ENCODE measurements at places on chromosomes 12 and 14. TPM values are rescaled to one million over a fixed set of nuclear protein-coding genes. Genes with fewer than 3 reads are reported as not detected.
A peak's percentile ranks its signal among the peaks of the same experiment; 100 is the strongest.

Gene SUSD6
- total RNA-seq = 78.9 TPM

DNA sequence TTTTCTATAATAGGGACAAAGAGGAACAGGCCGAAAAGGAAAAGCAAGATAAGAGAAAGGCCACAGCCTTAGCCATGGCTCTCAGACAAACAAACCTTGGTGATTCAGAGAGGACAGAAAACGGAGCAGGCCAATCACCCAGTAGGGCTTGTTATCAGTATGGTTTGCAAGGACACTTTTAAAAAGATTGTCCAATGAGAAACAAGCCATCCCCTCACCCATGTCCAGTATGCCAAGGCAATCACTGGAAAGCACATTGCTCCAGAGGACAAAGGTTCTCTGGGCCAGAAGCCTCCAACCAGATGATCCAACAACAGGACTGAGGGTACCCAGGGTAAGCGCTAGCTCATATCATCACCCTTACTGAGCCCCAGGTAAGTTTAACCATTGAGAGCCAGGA is 243.8 kb upstream of the BTG1 start:
- H3K36me3 ChIP-seq = peaks cover 26% of the 10 kb centered on the region
- no peak overlapping the region for H3K4me3 ChIP-seq
- H3K27me3 ChIP-seq = no peaks in the 10 kb centered on the region
- DNase-seq = no peak
- no peak overlapping the region for H3K27ac ChIP-seq
- peaks cover 31% of the 10 kb centered on the region for H3K4me1 ChIP-seq

- peak overlapping the region; percentile 39 for H3K4me3 ChIP-seq
- H3K36me3 ChIP-seq = no peaks in the 10 kb centered on the region
- no peak overlapping the region for H3K27ac ChIP-seq
- peak; percentile 63 for DNase-seq
- H3K4me1 ChIP-seq = peaks cover 12% of the 10 kb centered on the region
Measured at GRCh38 chr12:89960011-89960507, 251.4 kb upstream of the ATP2B1 start.

DNA sequence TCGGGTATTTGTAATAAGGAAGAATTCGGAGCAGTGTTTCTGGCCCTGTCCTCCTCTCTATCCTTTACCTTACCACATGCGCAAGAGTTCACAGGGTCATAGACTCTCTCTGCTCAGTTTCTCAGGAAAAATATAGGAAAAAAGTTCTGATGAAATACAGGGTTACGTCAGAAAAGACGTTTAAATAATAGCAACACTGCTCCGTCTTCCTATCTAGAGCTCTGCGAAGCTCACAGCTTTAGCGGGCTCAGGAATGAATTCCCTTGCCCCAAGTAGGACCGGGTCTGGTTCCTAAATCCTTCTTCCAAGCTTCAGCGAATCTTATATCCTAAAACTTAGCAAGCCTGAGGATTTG is 365 bp downstream of the CCDC59 start:
- H3K4me3 ChIP-seq = peak overlapping the region; percentile 97
- H3K27me3 ChIP-seq = no peaks in the 10 kb centered on the region
- no peak for DNase-seq
- peak overlapping the region; percentile 100 for H3K27ac ChIP-seq
- H3K36me3 ChIP-seq = peaks cover 39% of the 10 kb centered on the region
- H3K4me1 ChIP-seq = peaks cover 35% of the 10 kb centered on the region

DNA sequence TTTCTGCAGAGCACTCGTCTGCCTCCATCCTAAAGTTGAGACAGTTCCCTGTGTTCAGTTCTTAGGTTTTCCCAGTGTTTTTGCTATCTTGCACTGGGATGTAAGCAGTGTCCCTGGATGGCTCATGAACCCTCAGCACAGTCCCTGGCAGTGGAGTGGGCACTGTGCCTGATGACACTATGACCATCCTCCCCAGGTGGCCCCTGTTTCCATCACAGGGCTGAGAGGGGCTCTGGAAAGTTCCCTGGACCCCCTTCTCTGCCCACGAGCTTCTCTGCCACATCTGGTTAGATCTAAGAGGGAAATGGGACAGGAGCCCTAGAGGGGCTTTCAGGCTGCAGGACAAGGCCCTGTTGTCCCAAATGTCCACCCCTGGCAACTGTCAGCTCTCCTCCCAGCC is 249.8 kb upstream of the SFSWAP start:
- no peaks in the 10 kb centered on the region for H3K27me3 ChIP-seq
- no peak for DNase-seq

GRCh38 chr14:39664646-39665045 is 232.4 kb upstream of the FBXO33 start:
- no peak for DNase-seq
- no peaks in the 10 kb centered on the region for H3K36me3 ChIP-seq
- no peak overlapping the region for H3K27ac ChIP-seq

DNA sequence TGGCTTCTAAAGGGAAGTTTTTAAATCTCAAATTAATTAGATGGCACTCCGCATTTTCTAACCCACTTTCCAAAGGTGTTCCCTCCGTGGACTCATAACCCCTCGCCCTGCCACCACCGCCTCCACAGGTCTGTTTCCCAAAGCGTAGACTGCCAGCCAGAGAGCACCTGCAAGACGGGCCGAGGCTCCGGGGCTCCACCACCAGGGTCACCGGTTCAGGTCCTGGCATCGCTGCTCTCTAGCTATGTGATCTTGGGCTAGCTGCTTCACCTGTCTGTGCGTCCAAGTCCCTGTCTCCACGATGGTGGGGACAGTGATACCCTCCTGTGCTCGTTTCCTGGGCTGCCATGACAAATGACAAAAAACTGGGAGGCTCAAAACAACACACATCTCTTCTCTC is 11.5 kb downstream of the RIMBP2 start:
- no peak for DNase-seq
- H3K27me3 ChIP-seq = no peaks in the 10 kb centered on the region
- no peak overlapping the region for H3K27ac ChIP-seq
- H3K4me3 ChIP-seq = no peak overlapping the region

DNA sequence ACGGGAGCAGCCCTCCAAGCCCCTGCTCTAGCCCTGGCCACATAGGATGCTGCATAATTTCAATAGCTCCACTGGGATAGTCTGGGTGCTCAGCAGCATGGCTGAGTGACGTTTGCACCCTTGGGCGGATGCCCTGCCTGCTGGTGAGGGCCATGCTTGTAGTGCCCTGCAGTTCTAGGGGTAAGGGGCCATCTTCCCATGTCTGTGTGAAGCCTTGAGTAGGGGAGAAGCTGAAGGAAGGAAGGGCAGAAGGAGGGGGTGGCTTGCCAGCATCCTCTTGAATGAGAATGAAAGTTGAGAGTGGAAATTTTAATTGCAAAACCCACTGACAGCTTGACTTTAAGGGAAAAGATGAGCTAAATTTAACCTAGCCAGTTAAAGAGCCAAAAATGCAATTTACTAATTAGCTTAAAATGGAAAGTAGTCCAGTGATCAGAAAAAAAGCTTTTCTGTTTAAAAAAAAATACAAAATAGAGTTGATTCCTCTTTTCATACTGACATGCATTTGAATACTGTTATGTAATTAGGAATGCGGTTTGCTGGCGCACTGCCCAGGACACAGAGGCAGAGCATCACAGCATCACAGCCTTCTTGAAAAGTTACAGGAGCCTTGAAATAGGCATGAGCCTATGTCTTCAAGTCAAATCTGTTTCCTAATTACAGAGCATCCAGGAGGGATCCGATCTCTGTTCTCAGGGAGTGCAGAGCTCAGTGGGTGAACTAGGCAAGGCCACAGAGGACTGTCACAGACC is 18.5 kb upstream of the EML1 start:
- H3K27me3 ChIP-seq = peaks cover 26% of the 10 kb centered on the region
- DNase-seq = no peak
- peaks cover 12% of the 10 kb centered on the region for H3K4me1 ChIP-seq
- peak overlapping the region; percentile 10 for H3K27ac ChIP-seq

Gene SALL2
- 1.6 TPM for total RNA-seq

DNA sequence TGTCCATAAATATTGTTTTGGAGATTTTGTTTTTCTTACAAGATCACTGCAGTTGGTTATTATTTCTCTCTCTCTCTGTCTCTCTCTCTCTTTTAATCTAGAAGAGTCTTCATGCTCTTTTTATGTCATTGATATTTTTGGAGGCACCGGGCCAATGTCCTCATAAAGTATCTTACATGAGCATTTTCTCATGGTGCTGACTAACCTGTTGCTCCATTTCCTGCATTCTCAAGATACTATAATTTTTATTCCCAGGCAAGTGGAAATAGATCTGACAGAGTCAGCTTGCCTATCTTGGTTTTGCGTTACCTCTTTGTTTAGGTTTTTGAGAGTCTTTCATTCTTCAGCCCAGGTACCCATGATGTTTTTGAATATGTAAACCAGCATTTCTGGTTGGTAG is 938.8 kb upstream of the FBXO33 start:
- no peak for DNase-seq
- no peaks in the 10 kb centered on the region for H3K27me3 ChIP-seq
- H3K4me1 ChIP-seq = no peaks in the 10 kb centered on the region
- no peaks in the 10 kb centered on the region for H3K36me3 ChIP-seq
- H3K4me3 ChIP-seq = no peak overlapping the region

Gene TAS2R20
- total RNA-seq = 2.1 TPM

DNA sequence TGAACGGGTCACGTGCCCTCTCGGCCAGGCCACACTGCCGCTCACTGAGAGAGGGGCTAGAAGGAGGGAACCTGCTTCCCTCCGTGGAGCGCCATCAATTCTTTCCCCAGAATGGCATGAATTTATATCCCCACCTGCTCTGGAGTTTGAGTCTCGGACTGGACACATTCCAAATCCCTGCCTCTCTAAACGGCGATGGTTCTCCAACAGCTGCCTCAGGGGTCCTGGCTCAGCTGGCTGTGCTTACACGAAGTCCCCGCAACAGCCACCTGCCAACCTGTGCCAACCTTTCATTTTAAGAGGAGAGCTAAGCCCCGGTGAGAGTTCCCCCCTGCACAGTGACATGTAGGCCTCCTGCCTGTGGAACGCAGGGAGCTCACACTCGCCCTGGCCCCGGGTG is 73.2 kb downstream of the RIMBP2 start:
- H3K27ac ChIP-seq = no peak overlapping the region
- no peaks in the 10 kb centered on the region for H3K4me1 ChIP-seq
- DNase-seq = no peak
- H3K36me3 ChIP-seq = no peaks in the 10 kb centered on the region

- H3K36me3 ChIP-seq = no peaks in the 10 kb centered on the region
- no peaks in the 10 kb centered on the region for H3K27me3 ChIP-seq
- H3K4me1 ChIP-seq = no peaks in the 10 kb centered on the region
- H3K27ac ChIP-seq = no peak overlapping the region
Measured at GRCh38 chr12:65470256-65470655, 191.8 kb downstream of the MSRB3 start.

GRCh38 chr12:128534906-128535305 is 267.9 kb downstream of the TMEM132C start:
- H3K4me3 ChIP-seq = no peak overlapping the region
- no peak overlapping the region for H3K27ac ChIP-seq
- H3K4me1 ChIP-seq = no peaks in the 10 kb centered on the region
- DNase-seq = no peak

Gene BBOF1
- 0.72 TPM for total RNA-seq

GRCh38 chr14:73180385-73180805 is 44.1 kb downstream of the PSEN1 start:
- H3K36me3 ChIP-seq = peaks cover 33% of the 10 kb centered on the region
- DNase-seq = no peak
- no peak overlapping the region for H3K4me3 ChIP-seq
- H3K27ac ChIP-seq = peak overlapping the region; percentile 49

DNA sequence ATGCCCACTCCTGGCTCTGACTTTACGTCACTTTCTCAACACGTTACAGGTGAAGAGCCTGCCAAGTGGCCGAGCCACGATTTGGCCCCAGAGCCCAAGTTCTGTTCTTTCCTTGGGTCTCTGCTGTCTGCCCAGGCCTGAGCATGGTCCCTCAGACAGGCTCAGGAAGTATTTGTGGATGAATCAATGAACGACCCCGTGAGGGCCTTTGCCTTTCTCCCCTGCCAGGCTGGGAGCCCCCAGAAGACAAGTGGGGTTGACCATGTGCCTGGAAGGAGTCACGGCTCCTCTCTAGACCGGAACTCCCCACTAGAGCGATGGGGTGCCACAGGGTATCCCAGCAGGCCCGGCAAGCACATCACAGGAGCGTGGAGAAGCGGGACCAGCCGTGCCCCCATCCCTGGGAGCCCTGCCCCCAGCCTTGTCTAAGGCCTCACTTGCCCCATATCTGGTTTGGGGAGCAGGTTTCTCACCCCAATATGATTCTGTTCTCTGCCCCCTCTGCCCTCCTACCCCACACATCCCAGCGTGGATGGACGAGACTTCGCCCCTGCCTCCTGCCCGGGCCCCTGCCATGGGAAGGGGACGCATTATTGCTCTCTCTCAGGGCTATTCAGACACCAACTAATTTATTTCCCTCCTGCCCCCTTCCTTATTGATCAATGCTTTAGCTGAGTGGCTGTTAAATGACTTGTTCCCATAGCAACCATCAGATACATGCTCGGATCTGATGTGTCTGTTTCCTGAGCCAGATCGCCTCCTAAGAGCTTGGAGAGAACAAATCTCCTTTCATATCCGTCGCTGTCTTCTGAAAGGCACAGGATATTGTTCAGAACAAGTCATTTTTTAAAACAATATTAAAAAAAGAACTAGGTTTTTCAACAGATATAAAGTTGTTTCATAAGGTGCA is 69.0 kb downstream of the DIO3 start:
- no peaks in the 10 kb centered on the region for H3K4me1 ChIP-seq
- no peak for DNase-seq
- H3K4me3 ChIP-seq = no peak overlapping the region

DNA sequence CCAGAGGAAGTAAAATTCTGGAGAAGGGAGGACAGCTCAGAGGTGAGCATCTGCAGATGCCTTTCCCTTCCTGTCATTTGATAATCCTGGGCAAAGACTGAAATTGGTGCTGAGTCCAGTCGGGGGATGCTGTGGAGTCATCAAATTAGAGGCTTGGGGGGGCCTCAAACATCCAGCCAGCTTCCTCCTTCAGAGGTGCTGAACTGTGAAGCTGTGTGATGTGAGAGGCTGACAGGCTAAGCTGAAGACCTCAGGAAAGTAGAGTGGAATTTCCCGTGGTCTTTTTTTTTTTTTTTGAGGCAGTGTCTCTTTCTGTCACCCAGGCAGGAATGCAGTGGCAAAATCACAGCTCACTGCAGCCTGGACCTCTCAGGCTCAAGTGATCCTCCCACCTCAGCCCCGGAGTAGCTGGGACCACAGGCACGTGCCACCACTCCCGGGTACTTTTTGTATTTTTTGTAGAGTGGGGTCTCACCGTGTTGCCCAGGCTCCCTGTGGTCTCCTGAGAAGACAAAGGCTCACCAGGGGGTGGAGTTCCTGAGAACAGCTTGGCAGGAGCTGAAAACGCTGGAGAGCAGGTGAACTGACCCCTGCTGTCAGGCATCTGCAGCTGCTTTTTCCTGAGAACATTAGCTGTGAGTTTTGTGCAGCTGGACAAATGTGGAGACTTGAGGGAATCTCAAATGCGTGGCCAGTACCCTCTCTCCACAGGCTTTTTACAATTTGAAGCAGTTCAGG is 6.1 kb upstream of the TCL1B start:
- H3K27ac ChIP-seq = no peak overlapping the region
- DNase-seq = no peak
- H3K36me3 ChIP-seq = no peaks in the 10 kb centered on the region
- H3K4me1 ChIP-seq = no peaks in the 10 kb centered on the region
- no peak overlapping the region for H3K4me3 ChIP-seq

- H3K27ac ChIP-seq = no peak overlapping the region
- no peaks in the 10 kb centered on the region for H3K4me1 ChIP-seq
- no peak for DNase-seq
Measured at GRCh38 chr12:105740970-105741725, 397.6 kb downstream of the NUAK1 start.

Data from activated CD4-positive, alpha-beta T cell treated with anti-CD3 and anti-CD28 coated beads, Interleukin-2, amount 10 ng/mL, durations not matched to agents 24 days and 14 days (primary cell).